ENCODE measurements at places on chromosomes 12 and 14.

DNA sequence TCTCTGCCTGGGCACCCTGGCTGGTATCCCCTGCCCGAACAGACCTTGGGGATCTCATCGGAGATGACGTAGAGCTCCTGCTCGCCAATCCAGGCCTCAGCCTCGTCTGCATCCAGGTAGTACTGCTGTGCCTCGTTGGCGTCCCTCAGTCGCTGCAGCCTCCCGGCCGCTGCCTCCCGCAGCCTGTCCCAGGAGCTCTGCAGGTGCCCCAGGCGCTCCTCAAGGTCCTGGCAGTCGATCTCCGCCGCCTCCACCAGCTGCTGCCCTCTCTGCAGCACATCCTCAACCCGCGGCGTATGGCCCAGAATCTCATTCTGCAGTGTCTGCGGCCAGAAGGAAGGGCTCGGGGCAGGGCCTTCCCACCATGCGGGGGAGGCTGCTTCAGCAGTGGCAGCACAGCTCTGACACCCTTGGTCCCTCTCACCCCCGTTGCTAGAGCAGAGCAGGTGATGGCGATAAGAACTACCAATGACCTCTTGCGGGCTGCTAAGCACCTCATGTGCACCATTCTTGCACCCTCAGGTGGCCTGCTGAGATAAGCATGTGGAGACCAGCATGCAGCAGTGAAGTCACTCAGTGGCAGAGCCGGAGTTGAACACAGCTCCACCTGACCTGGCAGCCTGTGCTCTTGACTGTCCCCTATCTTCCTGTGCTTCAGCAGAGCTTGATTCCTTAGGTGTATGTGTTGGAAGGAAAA, 71.0 kb downstream of the PLEKHG3 start:
- no peak for DNase-seq

GRCh38 chr14:29926701-29927375, 809 bp downstream of the PRKD1 start:
- no peak for DNase-seq

DNA sequence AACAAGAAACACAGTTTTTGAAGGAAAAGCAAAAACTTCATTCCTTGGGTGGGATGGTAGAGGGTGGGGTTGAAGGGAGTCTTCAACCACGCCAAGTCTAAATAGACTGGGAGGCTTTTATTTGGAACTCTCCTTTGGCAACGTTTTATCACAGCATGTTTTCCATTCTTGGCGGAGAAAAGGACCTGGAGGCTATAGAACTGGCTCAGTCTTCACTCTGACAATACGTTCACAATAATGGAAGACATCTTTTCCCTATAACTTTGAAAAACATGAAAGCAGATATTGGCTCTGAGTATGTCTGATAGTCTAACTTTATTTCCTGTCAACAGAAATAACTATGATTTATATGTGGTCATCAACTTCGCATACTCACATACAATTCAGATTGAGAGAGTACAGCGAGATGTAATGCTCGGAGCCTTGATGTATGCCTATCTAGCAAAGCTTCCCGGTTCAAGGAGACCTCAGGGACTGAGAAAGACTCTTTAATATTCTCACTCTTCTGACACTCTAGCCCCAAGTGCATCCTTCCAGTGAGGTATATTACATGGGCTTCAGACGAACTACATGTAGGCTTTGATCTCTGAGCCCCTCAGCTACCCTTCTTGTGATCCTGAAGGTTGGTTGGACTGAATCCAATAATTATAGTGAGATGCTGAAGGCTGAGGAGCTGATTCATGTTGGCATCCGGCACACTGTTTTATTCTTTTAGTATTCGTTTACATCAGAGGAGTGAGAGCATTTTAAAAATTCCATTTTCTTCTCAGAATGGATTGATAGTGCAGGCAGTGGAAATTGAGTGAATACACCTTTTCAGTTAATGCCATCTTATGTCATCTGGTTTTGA, 14.0 kb downstream of the TMEM30B start:
- no peak for DNase-seq

GRCh38 chr12:106679574-106679973, 94.9 kb upstream of the RIC8B start:
- no peak for DNase-seq

GRCh38 chr12:48131517-48131916, 12.4 kb downstream of the PFKM start:
- no peak for DNase-seq

DNA sequence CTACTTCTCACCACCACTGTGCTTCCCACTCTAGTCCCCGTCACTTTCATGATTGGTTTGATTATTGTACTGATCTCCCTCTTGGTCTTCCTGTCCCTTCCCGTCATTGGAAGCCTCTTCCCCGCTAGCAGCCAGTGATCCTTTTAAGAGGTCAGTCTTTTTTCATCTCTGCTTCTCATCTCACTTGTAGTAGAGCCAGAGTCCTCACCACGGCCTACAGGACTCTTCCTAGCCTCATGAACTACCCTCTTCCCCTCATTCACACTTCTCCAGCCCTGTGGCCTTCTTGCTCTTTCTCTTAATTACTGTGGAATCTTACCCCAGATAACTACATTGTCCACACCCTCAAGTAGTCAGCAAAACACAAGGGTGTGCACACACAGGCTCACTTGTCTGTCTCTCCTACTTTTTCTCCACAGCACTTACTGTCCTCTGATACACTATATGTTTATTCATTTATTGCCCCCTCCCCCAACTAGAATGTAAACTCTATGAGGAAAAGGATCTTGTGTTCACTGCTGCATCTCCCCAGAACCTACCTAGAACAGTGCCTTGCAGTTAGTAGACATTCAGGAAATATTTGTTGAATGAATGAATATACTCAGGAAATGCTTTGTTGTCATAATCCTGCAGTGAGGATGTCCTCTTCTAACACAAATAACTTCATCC, 66.3 kb downstream of the CKB start:
- DNase-seq, result no peak

GRCh38 chr12:49827401-49828099, 663 bp downstream of the NCKAP5L start:
- DNase-seq, result no peak

- DNase-seq, result no peak
Observed at GRCh38 chr12:38931461-38931860, 26.1 kb upstream of the CPNE8 start.

DNA sequence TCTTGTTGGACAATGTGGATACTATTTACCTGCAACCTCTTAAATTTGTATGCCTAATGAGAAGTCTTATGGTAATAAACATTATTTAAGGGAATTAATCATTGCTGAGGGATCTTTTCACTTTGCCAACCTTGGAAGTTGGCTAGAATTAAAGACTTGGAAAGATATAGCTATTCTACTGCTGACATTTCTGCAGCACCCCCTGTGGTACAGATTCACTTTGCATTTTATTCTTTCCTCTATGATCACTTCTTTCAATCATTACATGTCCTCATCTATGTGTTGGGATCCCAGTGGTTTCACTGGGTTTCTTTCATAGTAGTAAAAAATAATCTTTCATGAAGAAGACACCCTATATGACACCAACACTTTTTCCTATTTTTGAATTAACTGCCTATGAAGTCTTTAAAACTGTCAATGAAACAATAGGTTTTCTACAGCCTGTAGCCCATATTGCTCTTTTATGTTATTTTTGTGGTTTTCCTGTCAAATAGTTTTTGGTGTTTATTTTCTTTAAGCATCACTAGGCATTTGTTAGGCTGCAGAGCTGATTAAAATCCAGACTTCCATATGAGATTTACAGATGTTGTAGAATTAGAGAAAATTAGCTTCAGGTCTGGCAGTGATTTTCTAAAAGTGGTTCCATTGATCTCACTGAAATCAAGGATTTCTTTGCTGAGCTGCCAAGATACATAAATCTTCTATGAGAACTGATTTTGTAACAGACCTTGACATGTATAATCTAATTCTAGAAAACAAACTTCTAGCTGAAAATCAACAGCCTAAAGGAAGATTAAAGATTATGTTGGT, 256.1 kb downstream of the NAV3 start:
- DNase-seq, result no peak

DNA sequence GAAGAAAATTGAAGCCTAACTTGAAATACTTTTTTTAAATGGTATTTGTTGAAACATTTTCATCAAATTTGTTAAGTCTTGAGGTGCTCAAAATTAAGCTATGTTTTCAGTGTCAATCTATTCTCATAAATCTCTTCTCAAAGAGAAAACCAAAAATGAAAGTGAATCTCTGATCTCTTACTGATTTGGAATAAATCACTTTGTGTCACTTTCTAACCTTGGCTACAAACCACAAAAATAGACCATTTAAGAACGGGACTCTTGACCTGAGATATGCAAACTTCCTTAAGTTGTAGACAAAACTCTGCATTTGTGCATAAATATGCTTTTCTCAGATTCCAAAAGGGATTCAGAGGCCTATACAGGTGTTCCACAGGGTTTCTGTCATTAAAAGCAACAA, 192.9 kb downstream of the SEC23A start:
- no peak for DNase-seq

DNA sequence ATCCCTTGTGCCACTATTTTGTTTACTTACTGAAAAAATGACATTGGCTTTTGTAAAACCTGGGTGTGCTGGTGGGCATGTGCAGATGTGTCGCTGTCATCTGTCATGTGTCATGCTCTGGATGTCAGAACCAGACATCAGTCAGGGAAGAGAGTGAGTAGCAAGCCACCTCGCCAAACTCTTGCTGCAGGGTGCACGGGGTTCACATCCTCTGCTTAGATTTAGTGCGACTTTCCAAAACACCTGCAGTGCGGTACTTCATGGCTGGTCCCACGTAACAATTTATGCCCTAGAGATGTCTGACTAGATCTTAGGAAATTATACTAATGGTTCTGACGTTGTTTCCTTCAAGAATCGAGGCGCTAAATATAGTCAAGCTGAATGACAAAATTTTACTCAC, 106.7 kb downstream of the CRADD start:
- DNase-seq, result no peak

DNA sequence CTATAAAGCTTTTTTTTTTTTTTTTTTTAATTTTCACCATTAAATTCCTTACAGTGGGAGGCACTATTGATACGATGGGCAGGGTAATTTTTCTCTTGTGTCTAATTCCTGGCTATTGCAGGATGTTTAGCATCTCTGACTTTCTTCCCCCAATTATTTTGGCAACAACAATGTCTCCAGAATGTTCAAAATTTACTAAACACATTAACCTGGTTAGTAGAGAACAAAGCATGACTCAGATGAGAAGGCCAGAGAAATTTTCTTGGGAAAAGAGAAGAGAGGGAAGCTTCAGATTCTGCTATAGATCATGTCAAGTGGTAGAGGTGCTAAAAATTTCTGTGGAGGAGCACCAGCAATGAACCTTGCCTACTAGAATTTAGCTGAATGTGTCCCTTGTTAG, 171.5 kb upstream of the PRICKLE1 start:
- DNase-seq, result no peak

DNA sequence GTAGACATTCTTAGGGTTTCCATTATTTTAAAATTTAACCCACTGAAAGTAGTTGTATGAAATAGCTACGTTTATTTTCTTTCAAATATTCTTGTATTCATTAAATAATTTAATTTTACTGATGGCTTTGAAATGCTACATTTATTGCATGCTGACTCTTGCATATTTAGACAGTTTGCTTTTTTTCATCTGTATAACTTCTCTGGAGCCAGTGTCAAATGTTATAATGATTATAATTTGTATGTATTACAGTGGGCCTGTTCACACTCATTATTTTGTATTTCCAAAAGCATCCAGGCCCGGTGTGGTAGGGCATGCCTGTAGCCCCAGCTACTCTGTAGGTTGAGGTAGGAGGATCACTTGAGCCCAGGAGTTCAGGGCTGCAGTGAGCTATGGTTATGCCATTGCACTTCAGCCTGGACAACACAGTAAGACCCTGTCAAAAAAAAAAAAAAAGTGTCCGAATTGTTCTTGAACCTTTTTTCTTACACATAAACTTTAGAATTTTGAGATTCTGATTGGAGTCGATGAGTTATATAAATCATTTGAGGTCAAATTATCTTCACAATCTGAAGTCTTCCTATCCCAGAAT, 905 bp downstream of the ZNF84 start:
- DNase-seq, result no peak

DNA sequence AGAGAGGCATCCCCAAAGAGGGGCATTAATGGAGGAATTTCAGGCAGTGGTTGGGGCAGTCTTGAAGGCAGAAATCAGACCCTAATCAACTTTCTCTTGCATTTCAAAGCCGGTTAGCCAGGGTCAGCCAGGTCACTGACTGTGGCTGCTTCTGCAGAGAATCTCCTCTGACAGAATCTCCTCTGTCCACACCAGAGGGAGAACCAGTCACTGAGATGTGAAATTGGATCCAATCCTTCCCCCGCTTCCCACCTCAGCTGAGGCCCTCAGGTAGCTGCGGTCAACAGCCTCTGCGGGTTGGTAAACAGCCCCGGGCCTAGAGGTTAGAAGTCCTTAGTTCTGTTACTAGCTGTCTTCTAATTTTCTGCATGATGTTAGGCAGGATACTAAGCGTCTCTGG, 39.8 kb upstream of the NUAK1 start:
- DNase-seq, result no peak

GRCh38 chr14:53850714-53851296, 105.8 kb downstream of the BMP4 start:
- peak; percentile 87 for DNase-seq

- DNase-seq, result no peak
Observed at GRCh38 chr14:27686137-27686536, 1080.5 kb upstream of the FOXG1 start.

GRCh38 chr12:111313833-111314259, 55.0 kb downstream of the PHETA1 start:
- DNase-seq, result peak; percentile 65

DNA sequence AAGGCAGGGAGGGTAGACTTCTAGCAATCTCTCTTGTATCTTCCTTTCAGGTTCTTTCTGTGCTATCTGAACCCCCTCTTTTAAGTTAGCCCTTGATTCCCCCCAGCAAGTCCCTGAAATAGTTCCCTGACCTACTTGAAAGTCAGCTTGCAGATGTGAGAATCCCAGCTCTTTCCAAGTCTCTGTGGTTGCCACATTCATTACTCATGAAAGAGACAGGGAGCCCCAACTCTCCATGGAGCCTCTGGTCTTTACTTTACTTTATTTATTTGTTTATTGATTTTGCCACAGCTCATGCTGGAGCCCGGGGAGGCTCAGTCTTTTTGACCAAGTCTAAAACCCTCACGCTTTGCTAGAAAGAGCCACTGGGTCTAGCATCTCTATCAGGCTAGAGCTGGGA, 193.6 kb upstream of the FAR2 start:
- no peak for DNase-seq

DNA sequence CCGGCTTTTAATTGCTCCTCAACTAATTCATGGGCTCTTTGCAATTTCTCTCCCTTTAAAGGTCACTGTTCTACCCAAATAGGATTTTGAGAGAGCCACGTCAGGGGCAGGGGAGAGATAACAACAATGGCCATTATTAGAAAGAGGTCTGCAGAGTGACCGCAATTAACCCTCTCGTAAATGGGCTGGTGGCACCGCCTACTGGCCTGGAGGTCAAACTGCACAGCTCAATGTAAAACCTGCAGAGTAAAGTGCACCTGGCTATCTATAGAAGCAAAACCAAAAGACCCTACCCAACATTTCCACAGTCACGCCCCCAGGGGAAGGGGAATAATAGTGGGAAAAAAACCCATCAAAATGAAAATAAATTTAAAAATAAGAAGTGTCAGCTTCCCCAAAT, 21.6 kb upstream of the CLEC4E start:
- DNase-seq, result no peak
